ENCODE measurements at places on chromosomes 4 and X.

DNA sequence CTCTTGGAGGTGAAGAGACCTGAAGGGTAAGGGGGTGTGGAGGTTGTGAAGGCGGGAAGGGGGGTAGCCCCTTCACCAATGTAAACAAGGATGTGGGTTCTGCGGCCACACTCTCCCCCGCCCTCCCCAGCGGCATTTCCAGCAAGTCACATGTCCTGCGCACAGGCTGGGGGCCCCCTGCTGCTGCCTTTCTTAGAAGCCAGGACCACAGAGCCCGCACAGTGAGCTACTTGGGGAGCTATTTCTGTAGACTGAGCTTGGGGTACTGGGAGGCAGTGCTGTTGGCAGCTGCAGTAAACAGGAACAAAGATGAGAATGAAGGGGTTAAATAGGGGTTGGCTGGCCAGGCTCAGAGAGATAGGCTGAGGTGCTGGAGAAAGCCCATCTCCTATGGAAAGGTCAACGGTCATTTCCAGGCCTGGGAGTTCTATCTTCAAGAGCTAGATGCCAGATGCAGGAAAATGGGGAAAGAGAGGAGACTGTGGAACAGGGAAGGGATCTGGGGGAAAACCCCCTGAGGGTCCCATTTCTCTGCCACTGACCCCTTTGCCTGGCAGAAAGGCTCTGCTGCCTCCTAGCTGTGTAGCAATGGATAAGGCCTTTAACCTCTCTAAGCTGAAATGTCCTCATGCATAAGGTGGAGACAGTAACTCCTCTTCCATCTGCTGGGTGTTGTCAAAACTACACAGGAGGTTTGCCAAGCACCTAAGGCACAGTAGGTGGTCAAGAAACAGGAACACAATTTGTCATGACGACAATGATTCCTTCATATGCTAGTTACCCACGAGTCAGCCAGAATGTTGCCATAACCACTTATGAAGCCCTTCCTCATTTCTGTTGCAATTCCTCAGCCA lies 18.5 kb upstream of the PIM2 start:
- DNase-seq: no peak

GRCh38 chr4:113278324-113278934 lies 229.0 kb downstream of the ANK2 start:
- peak; percentile 25 for DNase-seq

DNA sequence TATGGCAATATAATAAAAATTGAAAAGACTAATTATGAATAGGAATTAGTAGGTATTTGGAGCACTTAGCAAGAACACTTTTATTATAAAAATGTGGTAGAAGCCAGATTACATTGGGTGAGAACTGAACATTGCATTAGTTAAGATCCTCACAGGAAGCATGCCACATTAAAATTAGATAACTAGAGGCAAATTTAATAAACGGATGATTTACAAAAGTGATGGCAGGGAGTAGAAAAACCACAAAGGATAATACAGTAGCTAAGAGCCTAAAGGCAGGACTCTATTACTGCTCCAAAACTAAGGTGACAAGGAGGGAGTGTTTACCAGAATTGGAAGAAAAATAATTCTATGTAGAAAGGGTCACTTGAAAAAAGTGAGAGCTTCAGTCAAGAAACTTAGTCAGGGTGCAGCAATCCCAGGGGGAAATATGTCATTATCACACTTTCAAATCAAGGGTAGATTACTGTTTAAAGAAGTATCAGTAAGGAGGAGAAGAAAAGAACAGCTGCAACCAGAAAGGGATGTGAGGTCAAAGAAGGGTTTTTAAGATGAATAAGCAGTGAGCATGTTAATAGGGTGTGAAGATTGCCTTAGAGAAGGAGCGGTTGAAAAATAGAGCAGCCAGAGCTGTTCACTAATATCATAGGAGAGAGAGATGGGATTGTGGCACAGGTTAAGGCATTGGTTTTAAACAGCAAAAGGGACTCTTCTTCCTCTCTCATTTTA lies 84.6 kb downstream of the NDST4 start:
- no peak for DNase-seq

- no peak for DNase-seq
Measured at GRCh38 chrX:10397349-10397748, 223.0 kb downstream of the MID1 start.

- no peak for DNase-seq
Measured at GRCh38 chr4:94304365-94304971, 38.2 kb downstream of the HPGDS start.

GRCh38 chrX:68287419-68287818 lies 145.9 kb downstream of the OPHN1 start:
- no peak for DNase-seq

DNA sequence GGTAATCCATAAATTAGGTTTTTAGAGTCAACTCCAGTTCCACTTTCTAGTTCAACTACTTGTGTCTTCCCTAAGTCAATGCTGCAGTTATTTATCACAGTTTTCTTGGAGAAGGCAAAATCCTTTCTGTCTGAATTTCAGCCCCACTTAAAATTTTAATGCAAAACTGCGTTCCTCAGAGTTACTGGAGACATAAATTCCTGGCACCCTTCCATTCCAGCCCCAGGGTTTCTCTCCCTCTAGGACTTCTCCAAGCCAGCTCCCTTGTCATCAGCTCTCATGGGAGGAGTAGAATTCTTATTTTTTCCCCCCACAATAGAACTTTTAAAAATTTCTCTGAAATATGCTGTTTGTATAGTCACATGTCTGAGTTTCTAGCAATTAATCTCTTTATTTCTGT lies 50.6 kb upstream of the PHOX2B start:
- DNase-seq: no peak

DNA sequence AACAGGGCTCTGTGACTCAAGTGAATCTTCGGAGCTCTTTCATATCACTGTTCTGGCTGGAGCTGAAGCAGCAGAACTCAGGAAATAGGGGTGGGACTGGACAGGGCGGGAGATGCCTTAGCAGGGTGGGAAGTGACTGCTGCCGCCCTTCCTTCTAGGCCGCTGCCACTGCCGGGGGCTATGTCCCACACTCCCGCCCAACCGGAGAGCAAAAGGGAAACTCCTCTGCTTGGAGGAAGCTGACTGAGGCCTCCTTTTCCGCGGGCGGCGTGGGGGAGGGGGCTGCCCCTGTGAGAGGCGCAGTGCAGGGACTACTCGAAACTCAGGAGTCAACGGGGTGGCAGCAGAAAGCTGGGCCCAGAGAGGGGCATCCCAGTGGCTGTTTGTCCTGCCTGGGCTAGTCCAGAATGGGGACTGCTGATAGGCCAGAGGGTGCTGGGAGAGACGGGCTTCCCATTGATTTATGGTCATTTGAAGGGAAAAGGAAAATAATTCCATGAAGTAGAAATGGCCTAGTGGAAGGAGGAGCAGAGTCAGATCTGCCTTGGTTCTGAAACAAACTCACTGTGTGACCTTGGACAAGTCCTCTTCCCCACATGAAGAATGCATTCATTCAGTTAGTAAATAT lies 36.9 kb downstream of the STARD8 start:
- no peak for DNase-seq

DNA sequence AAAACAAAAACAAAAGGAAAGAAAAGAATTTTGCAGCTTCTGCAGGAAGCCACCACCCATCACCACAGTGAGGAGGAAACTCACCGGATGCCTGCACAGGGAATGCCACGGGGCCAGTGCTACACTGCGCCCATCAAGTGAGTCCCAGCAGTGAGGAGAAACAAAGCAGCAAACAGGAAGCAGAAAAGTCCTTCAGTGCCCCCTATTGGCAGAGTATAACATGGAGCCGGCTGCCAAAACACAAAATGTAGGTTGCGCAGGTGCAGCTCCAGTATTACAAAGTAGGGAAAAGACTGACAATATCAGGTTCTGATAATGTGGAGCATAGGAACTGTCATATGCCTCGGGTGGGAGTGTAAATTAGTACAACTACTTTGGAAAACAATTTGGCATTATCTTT lies 23.3 kb upstream of the SCML2 start:
- DNase-seq: no peak

DNA sequence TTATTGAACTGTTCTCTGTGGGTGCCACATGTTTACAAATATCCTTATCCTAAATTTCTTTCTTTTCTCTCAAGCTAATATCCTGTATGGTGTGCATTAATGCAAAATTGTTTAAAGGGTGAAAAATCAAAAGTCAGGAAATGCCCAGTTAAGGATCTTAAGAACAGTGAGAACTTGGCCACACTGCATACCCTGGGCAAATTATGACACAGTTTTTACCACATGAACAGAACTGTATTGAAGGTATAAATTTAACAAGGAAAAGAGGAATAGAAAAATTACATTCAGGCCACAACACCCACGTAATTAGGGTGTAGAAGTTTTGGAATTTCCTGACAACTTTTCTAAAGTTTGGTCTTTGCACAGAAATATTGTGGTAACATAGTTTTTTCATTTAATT lies 94.4 kb upstream of the HCCS start:
- no peak for DNase-seq

GRCh38 chrX:3529466-3530010 lies 183.1 kb upstream of the MXRA5 start:
- no peak for DNase-seq

DNA sequence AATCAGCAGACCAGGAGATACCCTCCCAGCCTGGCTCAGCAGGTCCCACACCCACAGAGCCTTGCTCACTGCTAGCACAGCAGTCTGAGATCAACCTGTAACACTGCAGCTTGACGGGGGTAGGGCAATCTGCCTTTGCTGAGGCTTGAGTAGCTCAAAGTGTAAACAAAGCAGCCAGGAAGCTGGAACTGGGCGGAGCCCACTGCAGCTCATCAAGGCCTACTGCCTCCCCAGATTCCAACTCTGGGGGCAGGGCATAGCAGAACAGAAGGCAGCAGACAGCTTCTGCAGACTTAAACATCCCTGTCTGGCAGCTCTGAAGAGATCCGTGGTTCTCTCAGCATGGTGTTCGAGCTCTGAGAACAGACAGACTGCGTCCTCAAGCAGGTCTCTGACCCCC lies 15.1 kb upstream of the GABRA2 start:
- no peak for DNase-seq

DNA sequence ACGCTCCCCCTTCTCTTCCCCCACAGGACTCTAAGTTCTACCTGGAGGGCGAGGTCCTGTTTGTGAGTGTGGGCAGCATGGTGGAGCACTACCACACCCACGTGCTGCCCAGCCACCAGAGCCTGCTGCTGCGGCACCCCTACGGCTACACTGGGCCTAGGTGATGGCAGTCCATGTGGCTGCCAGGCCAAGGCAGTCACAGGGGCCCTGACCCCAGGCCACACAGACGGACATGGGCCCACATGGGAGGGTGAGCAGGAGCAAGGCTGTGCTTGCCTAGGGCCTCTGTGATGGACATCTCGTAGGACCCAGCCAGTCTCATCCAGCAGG lies 10.0 kb upstream of the ADD1 start:
- DNase-seq: no peak
